ENCODE measurements at places on chromosomes 3 and 15. TPM values are rescaled to one million over a fixed set of nuclear protein-coding genes. Genes with fewer than 3 reads are reported as not detected.

The TMEM40 gene
- total RNA-seq, result not detected

The FSIP1 gene
- 0.34 TPM for total RNA-seq

The MAN2C1 gene
- 546 TPM for total RNA-seq

The SPESP1 gene
- total RNA-seq, result not detected

The FSTL1 gene
- total RNA-seq, result 0.03 TPM

DNA sequence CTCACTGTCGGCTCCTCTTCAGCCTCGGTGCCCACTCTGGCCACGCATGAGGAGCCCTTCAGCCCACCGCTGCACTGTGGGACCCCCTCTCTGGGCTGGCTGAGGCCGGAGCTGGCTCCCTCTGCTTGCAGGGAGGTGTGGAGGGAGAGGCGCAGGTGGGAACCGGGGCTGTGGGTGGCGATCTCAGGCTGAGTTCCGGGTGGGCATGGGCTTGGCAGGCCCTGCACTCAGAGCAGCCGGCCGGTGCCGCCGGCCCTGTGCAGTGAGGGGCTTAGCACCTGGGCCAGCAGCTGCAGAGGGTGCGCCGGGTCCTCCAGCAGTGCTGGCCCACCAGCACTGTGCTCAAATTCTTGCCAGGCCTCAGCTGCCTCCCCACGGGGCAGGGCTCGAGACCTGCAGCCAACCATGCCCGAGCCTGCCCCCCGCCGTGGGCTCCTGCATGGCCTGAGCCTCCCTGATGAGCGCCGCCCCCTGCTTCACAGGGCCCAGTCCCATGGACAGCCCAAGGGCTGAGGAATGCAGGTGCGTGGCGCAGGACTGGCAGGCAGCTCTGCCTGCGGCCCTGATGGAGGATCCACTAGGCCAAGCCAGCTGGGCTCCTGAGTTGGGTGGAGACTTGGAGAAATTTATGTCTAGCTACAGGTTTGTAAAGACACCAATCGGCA is 899.1 kb downstream of the SI start:
- DNase-seq, result no peak
- H3K27ac ChIP-seq, result no peak overlapping the region
- H3K4me1 ChIP-seq, result no peaks in the 10 kb centered on the region
- no peaks in the 10 kb centered on the region for H3K36me3 ChIP-seq
- no peak overlapping the region for H3K4me3 ChIP-seq
- no peaks in the 10 kb centered on the region for H3K27me3 ChIP-seq

DNA sequence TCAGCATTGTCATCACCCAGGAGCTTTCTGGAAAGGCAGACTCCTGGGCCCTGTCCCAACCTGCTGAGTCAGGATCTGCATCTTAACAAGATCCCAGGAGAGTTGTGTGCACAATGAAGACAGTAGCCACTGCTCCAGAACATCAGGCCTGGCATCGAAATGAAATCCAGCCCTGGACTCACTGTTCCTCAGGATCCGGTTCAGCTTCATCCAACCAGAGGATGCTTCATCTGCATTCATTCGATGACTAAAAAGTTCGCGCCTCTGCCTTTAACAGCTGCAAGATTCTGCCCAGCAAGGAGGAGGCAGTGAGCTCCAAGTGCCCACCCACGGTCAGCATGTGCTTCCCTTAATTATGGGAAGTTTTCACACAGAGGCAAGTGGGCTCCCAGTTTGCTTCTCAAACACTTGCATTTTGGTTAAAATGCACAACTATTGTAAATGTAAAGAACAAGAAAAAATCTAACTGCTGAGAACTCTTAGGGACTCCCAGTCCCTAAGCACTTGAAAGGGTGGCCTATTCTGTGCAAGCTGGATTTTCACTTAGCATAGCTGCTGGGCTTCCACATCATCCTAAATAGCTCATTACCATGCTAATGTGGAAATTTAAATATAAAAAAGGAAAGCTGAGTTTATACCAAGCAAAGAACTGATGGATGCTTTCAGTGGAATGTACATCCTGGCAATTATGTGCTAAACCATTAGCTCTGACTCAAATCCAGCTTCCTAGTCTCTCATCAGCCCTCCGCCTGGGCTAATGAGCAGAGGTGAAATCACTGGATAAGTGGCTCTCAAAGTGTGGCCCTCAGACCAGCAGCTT is 25.5 kb upstream of the ESYT3 start:
- H3K27me3 ChIP-seq, result no peaks in the 10 kb centered on the region
- no peaks in the 10 kb centered on the region for H3K36me3 ChIP-seq
- no peak overlapping the region for H3K4me3 ChIP-seq
- H3K4me1 ChIP-seq, result no peaks in the 10 kb centered on the region

GRCh38 chr3:58899159-58899952 is 150.5 kb downstream of the CFAP20DC start:
- peaks cover 9% of the 10 kb centered on the region for H3K4me1 ChIP-seq
- no peak for DNase-seq
- H3K36me3 ChIP-seq, result no peaks in the 10 kb centered on the region
- no peaks in the 10 kb centered on the region for H3K27me3 ChIP-seq

DNA sequence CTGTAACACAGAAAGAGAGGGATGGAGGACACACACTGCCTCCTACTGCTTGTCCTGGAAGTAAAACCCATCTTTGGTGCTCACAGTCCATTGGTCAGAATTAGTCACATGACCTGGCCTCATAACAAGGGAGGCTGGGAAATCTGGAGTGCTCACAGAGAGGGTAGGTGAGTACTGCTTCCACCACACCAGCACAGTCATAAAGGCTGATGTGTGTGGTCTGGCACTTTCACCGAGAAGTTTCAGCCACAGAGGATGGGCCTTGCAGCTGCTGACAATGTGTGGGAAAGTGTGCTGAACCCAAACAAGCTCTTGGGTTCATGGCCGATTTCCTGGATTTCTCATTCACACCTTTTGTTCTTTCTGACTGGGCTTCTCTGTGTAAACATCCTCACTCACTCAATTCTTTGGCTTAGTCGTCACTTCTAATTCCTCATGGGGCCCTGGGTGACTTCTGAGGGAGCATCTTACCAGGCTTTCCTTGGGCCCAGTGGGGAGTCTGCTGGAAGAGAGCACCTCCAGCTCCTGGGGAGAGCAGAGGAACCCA is 100.7 kb downstream of the ASB7 start:
- no peaks in the 10 kb centered on the region for H3K36me3 ChIP-seq
- no peak overlapping the region for H3K4me3 ChIP-seq
- DNase-seq, result no peak
- peaks cover 9% of the 10 kb centered on the region for H3K27me3 ChIP-seq
- H3K4me1 ChIP-seq, result no peaks in the 10 kb centered on the region

DNA sequence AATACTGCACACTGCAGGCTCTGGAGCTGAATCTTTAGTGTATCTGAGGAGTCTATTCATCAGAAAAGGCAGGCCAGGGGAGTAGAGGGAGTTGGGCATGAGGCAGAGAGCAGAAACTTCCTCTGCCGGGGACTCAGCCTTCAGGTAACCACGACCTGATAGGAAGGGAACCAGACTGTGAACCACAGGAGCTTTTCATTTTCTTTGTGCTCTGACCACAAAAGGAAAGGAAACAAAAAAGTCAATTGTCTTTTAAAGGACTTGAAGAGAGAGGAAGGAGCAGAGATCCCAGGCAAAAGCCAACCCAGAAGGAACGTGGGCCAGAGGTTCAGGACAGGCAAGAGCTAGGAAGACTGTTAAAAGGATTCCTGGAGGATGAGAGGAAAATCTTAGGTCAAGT is 573.3 kb downstream of the EPHB1 start:
- H3K27me3 ChIP-seq, result no peaks in the 10 kb centered on the region
- H3K4me3 ChIP-seq, result no peak overlapping the region
- H3K4me1 ChIP-seq, result no peaks in the 10 kb centered on the region
- no peaks in the 10 kb centered on the region for H3K36me3 ChIP-seq

GRCh38 chr15:93932164-93932776 is 299.1 kb upstream of the MCTP2 start:
- H3K27me3 ChIP-seq, result no peaks in the 10 kb centered on the region
- no peak overlapping the region for H3K27ac ChIP-seq
- H3K4me1 ChIP-seq, result no peaks in the 10 kb centered on the region
- no peak for DNase-seq

- no peaks in the 10 kb centered on the region for H3K36me3 ChIP-seq
- peaks cover 26% of the 10 kb centered on the region for H3K27me3 ChIP-seq
- no peak for DNase-seq
- no peak overlapping the region for H3K27ac ChIP-seq
Observed at GRCh38 chr3:53153264-53153823, 7.7 kb upstream of the PRKCD start.

DNA sequence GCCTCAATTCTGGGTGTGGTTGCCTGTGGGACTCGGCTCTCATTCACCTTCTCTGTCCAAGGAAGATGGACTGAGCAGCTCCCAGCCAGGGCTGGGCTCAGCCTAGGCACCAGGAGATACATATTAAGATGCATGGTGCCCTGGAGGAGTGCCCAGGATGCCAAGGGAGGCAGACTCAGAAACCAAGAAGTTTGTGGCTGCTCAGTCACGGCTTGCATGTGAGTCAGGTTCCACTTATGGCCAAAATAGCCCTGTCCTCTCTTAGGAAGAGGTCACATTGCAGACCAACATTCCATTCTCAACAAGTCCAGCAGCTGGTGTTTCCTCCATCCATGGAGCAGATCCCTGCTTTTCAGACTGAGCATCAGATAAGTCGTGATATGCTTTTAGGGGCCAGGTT is 21.8 kb downstream of the CDCP1 start:
- H3K27me3 ChIP-seq, result no peaks in the 10 kb centered on the region
- peaks cover under 1% of the 10 kb centered on the region for H3K4me1 ChIP-seq
- DNase-seq, result no peak
- no peaks in the 10 kb centered on the region for H3K36me3 ChIP-seq

DNA sequence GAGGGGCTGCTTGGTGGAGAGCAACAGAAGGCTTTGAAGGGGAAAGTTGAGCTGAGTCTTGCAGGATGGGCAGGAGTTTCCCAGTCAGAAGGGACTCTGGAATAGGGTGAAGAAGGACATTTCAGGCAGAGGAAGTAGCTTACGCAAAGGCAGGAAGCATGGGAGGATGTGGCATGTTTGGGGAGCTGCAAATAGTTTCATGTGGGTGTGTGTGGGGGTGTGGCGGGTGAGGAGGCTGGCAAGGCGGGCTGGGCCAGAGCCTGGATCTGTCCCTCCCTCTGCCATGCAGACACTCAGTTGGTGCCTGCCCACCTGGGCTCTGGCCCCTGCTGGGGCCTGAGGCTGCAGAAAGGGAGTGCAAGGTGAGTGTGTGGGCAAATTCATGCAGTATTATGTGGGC is 10.4 kb downstream of the TEX264 start:
- H3K4me1 ChIP-seq, result peaks cover 100% of the 10 kb centered on the region
- peak overlapping the region; percentile 32 for H3K27ac ChIP-seq
- no peaks in the 10 kb centered on the region for H3K27me3 ChIP-seq
- DNase-seq, result peak; percentile 66
- H3K4me3 ChIP-seq, result peak overlapping the region; percentile 14

DNA sequence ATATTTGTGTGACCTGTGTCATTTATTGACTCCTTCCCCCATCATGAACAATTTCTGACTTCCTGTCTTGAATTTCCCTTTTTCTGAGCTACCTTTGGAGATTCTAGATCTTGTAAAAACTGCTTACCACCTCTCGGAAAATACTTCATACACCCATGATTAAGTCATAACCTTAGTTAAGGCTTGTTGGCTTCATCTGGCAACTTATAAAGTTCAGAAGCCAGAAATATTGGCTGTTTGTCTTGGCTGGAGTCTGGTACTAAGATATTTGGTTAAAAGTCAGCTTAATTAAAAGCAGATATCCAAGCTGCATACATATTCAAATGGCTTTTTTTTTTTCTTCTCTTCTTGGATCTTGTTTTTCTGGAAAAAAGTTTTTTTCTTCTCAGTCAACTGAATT is 37.3 kb upstream of the B3GALNT1 start:
- no peak overlapping the region for H3K4me3 ChIP-seq
- H3K27ac ChIP-seq, result no peak overlapping the region
- no peak for DNase-seq

DNA sequence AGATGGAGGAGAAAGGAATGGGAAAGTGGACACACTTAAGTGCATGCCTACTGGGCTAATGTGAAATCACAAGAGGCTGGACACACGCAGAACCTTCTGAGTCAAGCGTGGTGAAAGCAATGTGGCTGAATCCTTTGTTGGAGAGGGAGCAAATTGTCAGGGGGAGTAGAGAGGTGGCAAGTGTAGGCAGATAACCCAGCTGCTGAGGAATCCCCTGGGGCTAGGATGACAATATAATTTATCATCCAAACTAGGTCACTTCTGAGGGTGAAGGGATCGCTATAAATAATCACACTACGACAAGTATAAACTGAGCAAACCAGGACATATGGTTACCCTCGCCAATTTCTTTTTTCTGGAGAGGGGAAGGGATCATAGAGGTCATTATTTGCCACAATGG is 28.7 kb downstream of the TAMM41 start:
- no peaks in the 10 kb centered on the region for H3K4me1 ChIP-seq
- no peak overlapping the region for H3K4me3 ChIP-seq
- H3K27ac ChIP-seq, result no peak overlapping the region
- no peak for DNase-seq
- peaks cover 66% of the 10 kb centered on the region for H3K36me3 ChIP-seq

DNA sequence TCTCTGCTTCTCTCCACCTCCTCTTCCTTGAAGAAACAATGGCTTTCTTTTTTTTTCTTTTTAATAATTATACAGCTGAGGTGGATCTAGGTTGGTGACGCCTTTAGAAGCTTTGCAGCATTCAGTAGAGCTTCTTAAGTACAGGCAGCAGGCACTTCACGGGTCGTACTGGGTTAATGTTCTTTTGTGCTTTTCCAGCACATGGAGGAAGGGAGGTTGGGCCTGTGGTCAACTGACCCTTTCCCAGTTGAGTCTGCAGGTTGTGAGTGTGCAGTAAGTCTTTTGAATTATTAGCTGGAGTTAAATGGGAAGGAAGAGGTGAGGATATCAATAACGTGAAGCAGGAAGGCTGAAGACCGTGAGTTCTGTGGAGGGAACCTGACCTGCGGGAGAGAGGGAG is 7.0 kb downstream of the TRAK1 start:
- no peaks in the 10 kb centered on the region for H3K27me3 ChIP-seq
- H3K4me3 ChIP-seq, result no peak overlapping the region
- no peak for DNase-seq

DNA sequence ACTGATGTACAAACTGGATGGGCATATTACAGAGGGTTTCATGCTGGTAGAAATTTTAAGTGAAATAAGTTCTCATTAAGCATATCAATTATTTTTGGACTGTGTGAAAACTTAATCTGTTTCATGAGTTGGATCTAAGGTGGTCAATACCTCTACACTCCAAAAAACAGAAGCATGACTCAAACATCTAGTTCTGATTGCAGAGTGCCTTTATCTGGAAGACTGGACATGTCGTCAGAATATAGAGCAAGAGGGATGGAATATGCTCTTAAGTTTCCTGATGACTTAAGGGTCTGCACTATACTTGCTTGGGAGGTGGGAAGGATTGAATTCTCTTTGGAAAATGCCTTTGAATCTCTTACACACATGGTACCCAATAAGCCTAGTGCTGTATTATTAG is 138.3 kb downstream of the LPP start:
- no peaks in the 10 kb centered on the region for H3K36me3 ChIP-seq
- H3K4me3 ChIP-seq, result no peak overlapping the region
- H3K4me1 ChIP-seq, result no peaks in the 10 kb centered on the region
- H3K27ac ChIP-seq, result no peak overlapping the region
- no peak for DNase-seq
